ENCODE measurements at places on chromosomes 6 and 20.

GRCh38 chr20:7744411-7744810 lies 195.8 kb downstream of the HAO1 start:
- DNase-seq: no peak

- no peak for DNase-seq
These were observed 194.8 kb downstream of the COL9A1 start for GRCh38 chr6:70107852-70108629.

GRCh38 chr6:53347250-53347920 lies 1.4 kb downstream of the ELOVL5 start:
- no peak for DNase-seq

DNA sequence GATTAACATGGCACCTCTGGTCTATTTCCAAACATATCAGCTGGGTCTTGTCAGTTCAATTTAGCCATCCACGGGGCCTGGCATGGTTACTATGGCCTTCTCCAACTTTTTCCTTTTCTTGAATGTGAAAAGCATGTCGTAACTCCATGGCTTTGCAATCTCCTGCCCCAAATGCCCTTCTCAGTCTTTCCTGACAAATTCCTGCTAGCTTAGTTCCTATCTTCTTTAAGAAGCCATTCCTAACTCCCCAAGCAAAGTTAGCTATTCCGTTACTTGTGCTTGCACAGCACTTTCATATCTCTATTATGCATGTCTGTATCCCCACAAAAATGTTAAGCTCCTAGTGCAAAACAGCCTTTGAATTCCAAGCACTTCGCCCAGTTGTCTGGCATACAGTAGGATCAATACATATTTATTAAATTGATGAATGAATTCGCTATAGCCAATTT lies 105.6 kb downstream of the AIG1 start:
- no peak for DNase-seq

DNA sequence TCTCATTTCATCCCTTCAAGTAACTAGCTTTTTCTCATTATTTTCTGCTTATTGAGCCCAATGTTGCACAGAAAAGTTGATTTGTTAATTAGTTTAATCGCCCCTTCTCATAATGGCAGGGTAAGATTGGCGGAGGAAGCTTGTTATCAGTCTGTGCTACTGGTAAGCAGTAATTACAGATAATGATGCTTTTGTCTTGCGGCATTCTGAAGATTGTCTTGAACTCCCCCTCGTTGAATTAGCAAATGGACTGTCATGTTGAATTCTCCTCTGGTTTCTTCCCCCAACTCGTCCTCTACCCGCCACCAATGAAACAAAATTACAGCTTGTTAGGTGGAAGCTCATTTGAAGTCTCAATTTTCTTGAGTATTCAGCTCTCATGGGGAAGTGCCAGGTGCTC lies 39.4 kb downstream of the PRDM13 start:
- DNase-seq: no peak

DNA sequence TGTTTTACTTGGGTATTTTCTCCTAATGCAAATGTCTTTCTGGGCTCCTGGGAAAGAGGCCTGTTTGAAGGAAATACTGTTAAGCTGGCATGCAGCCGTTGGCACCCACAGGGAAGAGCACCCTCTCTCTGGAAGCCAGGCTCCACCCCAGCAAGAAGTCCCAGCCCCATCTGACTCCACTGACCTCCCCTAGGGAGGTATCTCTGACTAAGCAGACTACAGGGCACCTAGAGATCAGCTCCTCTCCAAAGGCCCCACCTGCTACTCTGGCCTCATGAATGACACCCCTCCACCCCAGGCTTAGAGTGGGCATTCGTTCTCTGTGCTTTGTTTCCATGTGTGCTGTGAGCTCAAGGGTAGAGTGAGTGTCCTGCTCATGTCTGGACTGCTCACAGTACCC lies 6.4 kb upstream of the MDGA1 start:
- DNase-seq: no peak

- no peak for DNase-seq
These were observed 148.3 kb upstream of the TBX18 start for GRCh38 chr6:84912472-84913322.

DNA sequence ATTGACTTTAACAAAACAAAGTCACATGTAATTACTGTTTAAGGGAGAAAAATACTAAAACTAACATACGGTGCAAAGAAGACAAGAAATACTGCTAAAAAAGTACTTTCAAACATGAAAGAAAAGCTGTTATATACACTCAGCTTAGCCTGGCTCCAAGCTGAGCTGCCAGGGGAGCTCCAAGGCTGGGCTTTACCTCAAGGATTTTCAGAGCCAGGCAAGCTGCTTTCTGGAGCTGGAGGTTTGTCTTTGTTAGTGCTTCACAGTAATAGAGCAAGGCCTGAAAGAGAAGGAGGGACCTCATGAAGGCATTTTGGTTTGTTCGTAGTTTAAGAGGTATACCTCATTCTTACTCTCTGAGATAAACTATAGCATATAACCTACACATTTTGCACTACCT lies 19.6 kb upstream of the ARMH2 start:
- DNase-seq: no peak

GRCh38 chr6:106145741-106146227 lies 59.6 kb downstream of the PRDM1 start:
- no peak for DNase-seq

GRCh38 chr6:42274898-42275297 lies 57.2 kb upstream of the MRPS10 start:
- DNase-seq: no peak

- DNase-seq: peak; percentile 22
These were observed 50.5 kb downstream of the MCUR1 start for GRCh38 chr6:13763740-13764381.

DNA sequence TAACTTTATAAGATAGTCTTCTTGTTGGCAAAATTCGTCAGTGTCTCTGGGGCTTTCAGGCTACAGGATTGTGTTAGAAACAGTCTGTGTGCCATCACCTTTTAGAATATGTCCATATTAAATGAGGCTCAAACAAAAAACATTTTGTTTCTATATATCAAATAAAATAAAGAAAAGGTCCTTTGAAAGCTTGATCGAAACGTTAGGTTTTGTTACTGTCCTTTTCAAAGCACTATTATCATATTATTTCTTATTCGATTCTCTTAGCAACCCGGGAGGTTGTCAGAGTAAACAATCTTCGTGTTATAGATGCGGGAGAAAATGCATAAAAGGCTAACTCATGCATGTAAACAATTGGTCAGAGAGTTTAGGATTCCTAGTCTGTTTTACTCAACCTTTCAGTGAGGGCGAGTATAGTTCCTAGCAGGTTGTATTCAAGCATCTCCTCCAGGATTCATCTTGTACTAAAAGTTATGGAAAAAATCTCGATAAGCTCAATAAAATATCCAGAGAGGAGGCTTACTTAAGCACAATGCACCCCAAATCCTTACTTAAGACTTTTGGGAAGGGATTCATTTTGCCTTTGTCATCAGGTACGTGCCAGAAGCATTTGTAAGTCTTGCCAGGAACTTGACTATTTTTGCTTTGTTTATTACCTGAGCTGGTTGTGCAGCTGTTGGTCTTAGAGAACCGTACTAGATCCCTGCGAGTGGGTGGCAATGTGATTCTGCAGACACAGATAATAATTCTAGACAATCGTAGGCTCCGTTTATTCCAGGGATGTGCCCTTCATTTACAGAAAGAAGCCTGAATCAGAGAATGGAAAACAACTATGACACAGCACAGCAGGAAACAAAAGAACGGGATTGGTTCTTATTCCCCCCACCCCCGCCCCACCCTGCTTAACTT lies 159.6 kb upstream of the ZNF217 start:
- DNase-seq: no peak

DNA sequence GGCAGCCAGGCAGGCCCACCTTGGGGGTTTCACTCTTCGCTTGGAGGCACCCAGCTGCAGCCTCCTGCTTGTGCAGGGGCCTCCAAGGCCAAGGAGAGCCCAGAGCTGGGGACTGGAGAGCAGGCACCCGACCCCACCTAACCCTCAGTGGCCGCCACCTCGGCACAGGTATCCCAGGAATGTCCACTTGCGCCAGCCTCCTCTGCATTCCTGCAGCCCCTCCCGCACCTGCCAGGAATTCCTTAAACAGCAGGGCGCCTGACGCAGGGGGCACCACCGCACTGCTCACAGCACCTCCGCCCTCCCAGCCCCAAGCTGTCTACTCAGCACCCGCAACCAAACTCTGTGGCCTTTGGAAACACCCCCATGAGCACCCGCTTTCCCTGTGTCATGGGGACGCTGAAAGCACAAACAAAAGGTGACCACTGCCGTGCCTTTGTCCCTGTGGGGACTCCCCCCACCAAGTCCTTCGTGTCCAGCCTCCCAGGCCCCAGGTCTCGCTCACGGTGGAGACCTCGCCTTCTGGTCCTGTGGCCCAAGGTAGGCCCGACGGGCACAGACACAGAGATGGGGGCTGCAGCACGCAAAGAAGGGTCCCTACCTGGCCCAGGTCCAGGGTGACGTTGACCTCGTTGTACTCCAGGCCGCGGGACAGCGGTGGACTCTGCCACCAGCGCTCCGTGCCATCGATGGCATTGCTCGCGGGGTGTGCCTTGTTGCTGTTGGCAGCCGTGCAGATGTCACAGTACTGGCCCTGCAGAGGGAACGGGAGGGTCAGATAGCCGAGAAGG lies 5.1 kb downstream of the LAMA5 start:
- no peak for DNase-seq

DNA sequence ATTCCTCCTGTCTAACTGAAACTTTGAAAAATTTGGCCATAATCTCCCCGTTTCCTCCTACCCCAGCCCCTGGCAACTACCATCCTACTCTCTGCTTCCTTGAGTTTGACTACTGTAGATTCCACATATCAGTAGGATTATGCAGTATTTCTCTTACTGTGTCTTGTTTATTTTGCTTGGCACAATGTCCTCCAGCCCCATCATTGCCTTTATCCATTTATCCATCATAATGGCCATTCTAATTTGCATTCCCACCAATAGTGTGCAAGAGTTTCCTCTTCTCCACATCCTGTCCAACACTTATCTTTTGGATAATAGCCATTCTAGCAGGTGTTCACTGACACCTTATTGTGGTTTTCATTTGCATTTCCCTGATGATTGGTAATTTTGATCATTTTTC lies 202.3 kb downstream of the THBS2 start:
- no peak for DNase-seq

DNA sequence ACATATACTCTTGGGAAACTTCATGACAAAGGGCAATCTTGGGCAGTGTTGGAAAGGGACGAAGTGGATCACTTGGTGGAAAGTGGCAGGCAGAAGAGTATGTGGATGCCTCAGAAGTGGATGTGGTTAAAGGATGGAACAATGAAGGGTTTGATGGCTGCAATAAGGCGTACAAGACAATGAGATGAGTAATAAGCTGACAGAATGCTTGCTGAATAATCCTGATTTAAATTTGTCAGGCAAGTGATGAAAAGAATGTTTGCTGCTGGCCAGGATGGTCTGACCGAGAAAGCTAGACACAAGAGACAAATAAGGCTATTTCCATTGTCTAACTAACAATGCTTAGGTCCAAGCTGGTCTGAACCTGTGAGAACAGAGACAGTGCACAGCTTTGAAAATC lies 61.6 kb upstream of the CEP85L start:
- DNase-seq: no peak

GRCh38 chr20:3177746-3178485 lies 4.6 kb upstream of the LZTS3 start:
- no peak for DNase-seq

GRCh38 chr6:134178161-134179044 lies 126.0 kb upstream of the SLC2A12 start:
- DNase-seq: peak; percentile 80

DNA sequence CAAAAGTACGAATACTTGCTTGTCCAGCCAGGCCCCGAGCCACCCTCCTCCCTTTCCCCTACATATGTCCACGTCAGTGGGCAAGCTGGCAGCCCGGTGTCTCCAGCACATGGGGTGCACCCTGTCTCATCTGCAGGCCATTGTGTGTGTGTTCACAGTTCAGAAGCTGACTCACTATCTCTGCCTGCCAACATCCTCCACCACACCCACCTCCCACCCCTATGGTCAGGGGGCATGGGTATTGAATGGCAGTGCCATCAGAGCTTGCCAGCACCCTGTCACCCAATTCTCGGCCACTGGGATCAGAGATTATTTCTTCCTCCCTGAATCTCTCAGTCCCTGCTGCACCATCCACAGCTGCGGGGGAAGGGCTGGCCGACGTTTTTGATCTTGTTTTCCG lies 195.7 kb downstream of the FARS2 start:
- no peak for DNase-seq

GRCh38 chr6:55994531-55994930 lies 119.1 kb upstream of the BMP5 start:
- no peak for DNase-seq

DNA sequence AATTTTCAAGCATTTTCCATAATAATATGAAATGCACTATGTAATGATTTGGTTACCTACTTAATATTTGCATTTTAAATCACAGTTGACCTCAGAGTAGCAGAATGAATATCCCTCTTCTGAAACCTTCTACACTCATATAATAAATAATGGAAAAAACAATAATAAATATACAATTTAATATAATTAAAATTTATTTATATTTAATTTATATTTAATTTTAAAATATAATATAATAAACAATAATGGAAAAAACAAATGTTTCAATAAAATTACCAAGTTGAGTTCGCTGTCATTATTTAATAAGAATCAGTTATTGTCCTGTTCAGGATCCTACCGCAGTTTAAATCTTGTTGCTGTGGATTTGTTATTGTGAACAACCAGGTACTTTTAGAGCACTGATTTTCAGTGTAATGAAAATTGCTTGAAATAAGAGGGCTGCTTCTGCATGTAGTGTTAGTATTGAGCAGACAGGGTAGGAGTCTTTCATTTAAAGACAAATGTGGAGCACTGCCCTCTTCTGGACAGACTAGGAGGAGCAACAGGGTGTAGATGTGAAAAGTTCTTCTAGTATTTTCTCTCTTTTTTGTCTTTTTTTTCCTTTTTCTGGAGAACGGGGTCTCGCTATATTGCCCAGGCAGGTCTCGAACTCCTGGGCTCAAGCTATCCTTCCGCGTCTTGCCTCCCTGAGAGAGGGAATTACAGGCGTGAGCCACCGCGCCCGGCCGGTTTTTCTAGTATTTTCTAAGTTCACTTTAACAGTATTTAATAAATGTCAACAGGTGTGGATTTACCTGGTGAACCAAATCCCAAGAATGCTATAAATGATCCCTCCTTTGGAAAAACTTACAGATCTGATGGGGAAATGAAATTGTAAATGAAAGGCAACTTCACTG lies 13.6 kb downstream of the TRAPPC3L start:
- peak; percentile 63 for DNase-seq

GRCh38 chr6:5569491-5569890 lies 308.2 kb downstream of the FARS2 start:
- DNase-seq: no peak

- no peak for DNase-seq
These were observed 14.5 kb upstream of the SIRPG start for GRCh38 chr20:1671891-1672669.

GRCh38 chr6:75267461-75267860 lies 17.1 kb downstream of the TMEM30A start:
- DNase-seq: no peak

DNA sequence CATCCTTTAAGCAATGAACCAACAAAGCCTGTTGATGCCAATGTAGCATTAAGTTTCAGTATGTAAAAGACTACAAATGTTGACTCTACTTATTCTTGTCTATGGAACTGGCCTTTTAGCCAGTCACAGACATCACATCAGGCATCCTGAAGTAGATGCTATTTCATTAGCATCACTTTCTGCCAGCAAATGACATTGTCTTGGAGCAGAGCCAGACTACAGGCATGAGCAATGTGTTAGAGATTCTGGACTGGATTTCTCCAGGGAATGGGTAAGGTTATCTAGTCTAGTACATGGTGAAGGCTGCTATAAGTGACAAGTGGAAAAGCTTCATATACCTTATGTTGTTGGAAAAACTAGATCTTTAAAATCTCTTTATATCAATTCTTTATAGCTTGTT lies 142.9 kb downstream of the ADGRB3 start:
- DNase-seq: no peak

- DNase-seq: no peak
These were observed 66.8 kb downstream of the ARHGAP18 start for GRCh38 chr6:129643176-129643575.
